ENCODE measurements at places on chromosomes 3 and 15.

DNA sequence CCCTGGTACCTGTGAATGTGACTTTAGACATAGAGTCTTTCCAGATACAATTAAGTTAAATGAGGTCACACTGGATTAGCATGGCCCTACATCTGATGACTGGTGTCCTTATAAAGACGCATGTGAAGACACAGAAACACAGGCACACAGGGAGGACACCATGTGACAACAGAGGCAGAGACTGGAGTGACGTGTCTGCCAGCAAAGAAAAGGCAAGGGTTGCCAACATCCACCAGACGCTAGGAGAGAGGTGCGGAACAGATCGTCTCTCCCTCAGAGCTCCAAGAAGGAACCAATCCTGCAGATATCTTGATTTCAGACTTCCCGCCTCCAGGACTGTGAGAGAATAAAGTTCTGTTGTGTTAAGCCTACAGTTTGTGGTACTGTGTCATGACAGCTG is 42.8 kb downstream of the CX3CR1 start:
- DNase-seq, result no peak

- no peak for DNase-seq
Measured at GRCh38 chr3:185561374-185561943, 9.1 kb upstream of the LIPH start.

- DNase-seq, result no peak
Measured at GRCh38 chr3:23421811-23422516, 218.8 kb downstream of the UBE2E2 start.

- no peak for DNase-seq
Measured at GRCh38 chr3:114942773-114943172, 204.3 kb downstream of the ZBTB20 start.

DNA sequence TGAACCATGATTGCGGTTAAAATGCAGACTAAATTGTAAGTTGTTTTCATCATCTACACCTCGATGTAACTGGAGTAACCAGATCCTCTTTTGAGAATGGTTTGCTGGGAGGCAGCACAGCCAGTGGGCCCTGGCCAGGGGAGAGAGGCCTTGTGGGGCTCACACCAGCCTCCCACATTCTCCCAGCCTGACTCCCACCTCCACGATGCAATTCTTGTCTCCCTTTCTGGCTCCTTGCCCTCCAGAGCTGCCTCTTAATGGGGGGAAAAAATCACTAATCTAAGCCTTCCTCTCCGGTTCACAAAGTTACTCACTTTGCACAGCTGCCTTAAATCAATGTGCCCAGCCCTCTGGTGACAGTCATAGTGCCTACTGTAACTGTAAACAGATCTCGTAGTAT is 17.9 kb upstream of the PAQR5 start:
- DNase-seq, result no peak

- no peak for DNase-seq
Measured at GRCh38 chr3:13217736-13218540, 144.7 kb upstream of the IQSEC1 start.

GRCh38 chr15:64014995-64015394 is 31.3 kb downstream of the DAPK2 start:
- no peak for DNase-seq

DNA sequence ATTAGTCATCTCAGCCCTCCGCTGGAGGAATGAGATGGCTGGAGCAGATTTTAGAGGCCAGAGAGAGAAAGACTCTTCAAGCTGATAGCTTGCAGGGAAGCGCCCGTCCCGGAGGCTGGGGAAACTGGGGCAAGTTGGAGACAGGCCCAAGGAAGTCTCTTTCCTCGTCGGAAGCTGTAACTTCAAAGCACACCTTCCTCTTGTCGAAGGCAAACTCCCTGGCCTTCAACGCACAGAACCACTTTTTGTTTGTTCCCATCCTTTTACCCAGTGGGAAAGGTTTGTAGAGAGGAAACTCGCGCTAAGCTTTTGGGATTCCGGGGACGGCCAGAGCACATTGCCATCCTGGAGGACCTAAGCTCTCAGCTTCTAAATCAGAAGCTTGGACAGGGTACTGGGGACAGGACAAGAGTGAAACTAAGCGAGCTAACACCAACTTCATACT is 900 bp upstream of the EOMES start:
- DNase-seq, result no peak

GRCh38 chr3:149954812-149955211 is 15.9 kb downstream of the PFN2 start:
- DNase-seq, result no peak

GRCh38 chr15:29852201-29852600 is 29.9 kb upstream of the TJP1 start:
- DNase-seq, result no peak

GRCh38 chr15:95362306-95362705 is 968.2 kb upstream of the NR2F2 start:
- DNase-seq, result no peak

- DNase-seq, result no peak
Measured at GRCh38 chr3:113771993-113772392, 25.2 kb downstream of the ATP6V1A start.

- no peak for DNase-seq
Measured at GRCh38 chr3:118587847-118588246, 446.8 kb downstream of the IGSF11 start.

- no peak for DNase-seq
Measured at GRCh38 chr15:33865416-33865815, 102.9 kb upstream of the CHRM5 start.

DNA sequence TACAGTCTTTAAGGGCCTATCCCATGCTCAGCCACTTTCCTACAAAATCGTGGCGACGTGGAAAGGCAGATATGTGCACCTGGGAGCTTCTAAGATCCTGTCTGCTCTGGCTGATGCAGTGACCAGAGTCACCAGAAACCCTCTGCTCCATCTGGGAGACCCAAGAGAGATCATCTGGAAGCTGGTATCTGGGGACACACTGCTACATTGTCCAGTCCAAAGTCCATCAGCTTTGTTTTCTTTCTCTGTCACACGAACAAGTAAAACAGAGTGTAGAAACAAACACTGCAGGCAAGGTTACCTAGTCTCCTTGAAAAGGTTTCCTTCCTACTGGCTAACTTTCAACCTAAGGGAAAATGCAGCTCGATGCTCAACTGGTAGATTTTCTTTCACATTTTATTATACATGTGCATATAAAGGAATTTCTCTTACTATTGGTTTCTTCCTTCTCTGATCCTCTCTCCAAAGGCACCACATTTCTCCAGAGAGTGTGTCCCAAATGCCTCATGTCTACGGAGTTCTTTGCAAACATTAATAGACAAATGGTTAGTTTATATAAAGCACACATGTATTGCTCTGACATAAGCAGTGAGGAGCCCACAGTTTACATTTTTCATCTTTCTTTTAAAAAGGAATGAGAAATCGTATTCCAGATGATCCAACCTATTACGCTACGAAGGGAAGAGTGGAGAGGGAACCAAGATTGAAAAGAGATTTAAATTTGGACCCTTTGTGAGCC is 8.3 kb upstream of the GREM1 start:
- DNase-seq, result no peak

- no peak for DNase-seq
Measured at GRCh38 chr3:43707266-43707665, 16.5 kb downstream of the ABHD5 start.

DNA sequence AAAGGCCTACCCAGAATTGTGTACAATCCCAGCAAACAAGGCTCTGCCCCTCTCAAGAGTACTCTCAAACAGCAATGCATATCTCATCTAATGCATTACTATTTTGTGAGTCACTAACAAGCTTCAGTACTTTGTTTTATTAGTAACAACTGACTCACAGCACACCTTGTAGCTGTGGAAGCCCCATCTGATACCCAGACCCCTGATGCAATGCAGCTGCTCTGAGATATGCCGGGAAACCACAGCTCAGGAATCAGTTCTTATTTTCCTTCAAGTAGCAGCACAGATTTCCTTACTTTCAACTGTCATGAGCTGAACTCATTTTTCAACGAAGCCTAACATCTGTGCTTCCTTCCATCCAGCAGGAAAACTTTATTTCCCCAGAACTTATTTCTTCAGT is 37.8 kb downstream of the CCNL1 start:
- DNase-seq, result no peak

- DNase-seq, result no peak
Measured at GRCh38 chr3:81666502-81667121, 94.8 kb downstream of the GBE1 start.

DNA sequence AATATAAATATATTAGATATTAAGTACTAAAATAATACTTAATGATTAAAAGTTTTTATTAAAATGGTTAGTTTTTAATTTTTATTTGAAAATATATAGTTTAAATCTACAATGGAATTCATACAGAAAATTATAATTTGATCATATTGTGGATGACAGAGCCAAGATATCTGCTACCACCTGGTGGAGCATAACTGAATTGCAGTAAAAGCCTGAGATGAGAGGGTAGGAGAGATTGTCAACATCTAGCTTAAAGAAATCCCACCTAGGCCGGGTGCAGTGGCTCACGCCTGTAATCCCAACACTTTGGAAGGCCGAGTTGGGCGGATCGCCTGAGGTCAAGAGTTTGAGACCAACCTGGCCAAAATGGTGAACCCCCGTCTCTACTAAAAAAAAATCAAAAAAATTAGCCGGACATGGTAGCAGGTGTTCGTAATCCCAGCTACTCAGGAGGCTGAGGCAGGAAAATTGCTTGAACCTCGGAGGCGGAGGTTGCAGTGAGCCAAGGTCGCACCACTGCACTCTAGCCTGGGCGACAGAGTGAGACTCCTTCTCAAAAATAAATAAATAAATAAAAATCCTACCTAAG is 25.1 kb upstream of the CSTA start:
- DNase-seq, result no peak

- DNase-seq, result no peak
Measured at GRCh38 chr3:180294282-180295027, 257.7 kb upstream of the PEX5L start.

- no peak for DNase-seq
Measured at GRCh38 chr3:194019398-194020165, 116.4 kb upstream of the HES1 start.

- DNase-seq, result no peak
Measured at GRCh38 chr3:50327129-50327528, 894 bp downstream of the TUSC2 start.

- DNase-seq, result no peak
Measured at GRCh38 chr15:84836844-84837243, 19.7 kb downstream of the ALPK3 start.

DNA sequence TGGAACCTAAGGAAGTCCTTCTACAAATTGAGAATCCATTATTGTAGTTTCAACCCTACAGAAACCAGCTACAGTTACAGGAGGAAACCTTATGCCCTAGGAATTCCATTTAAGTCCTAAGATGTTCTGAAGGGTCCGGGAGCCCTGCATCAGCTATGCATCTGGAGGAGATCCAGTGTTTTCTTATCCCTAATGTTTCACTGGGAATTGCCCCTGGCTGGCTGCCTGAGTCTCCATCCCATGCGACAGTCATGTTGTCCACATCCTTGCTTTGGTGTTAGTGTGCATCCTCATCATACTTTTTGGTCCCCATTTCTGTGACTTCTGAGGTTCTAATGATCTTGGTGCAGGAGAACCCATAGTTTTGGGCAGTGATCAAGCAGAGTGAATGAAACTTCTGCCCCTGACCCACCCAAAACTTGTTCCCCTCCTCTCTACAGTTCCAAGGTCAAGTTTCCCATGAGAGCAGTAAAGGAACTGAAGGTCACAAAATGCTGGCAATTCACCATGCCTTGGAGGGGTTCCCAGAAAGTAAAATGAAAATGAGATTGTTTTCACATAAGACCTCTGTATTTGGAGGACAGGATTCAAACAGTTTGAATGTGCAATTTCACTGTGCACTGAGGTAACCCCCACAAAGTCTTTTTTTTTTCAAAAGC is 121.9 kb upstream of the PHLDB2 start:
- DNase-seq, result no peak

GRCh38 chr3:171345107-171345843 is 114.9 kb downstream of the TNIK start:
- no peak for DNase-seq

- no peak for DNase-seq
Measured at GRCh38 chr15:64691896-64692565, 83.4 kb downstream of the RBPMS2 start.

DNA sequence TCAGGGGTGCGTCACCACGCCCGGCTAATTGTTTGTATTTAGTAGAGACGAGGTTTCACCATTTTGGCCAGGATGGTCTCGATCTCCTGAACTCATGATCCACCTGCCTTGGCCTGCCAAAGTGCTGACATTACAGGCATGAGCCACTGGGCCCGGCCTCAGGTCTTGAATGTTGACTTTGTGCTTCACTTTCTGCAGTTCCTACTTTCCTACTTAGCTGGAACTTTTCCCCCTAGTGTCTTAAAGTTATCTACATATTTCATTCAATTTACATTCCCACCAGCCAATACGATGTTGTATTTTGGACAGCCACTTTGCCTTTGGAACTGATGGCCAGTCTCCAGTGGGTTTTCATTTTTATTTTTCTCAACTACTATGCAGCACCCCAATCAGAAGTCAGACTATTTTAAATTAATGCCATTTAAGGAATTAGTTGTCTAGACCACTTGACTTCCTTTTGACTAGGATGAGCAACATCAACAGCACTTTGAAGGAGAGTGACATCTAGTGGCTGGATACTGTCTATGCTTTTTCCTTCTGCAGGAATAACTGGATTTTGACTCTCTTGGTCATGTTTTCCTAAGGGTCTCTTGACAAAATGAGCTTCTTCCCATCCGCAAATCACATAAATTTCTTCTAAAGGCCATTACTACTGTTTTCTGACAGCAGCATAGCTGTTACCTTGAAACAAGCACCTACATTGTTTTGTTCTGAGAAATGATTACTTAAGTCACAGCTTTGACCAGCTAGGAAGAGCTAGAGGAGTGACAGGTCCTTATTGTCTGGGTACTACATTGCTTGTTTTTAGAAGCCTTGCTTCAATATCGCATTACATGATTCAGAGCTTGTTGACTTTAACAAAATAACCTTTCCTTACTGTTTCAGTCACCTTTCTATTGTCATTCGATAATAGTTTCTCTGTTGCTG is 140.2 kb downstream of the ITPR1 start:
- no peak for DNase-seq

DNA sequence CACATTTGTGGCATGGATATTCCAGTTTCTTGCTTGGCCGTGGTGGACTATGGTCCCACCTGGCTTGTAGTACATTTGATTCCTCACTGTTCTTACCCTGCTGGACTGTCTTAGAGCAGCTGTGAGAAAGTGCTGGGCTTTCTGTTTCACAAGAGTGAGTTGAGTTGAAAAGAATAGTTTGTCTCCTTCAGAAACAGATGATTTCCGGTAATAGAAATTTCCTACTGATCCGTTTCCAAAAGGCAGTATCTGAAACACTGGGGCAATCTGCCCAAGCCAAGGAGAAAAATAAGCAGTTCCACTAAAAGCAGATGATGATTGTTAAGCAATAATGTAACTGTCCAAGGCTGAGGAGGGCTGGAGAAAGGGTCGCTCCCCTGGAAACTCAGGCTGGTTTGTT is 96.0 kb downstream of the SUCLG2 start:
- DNase-seq, result no peak

DNA sequence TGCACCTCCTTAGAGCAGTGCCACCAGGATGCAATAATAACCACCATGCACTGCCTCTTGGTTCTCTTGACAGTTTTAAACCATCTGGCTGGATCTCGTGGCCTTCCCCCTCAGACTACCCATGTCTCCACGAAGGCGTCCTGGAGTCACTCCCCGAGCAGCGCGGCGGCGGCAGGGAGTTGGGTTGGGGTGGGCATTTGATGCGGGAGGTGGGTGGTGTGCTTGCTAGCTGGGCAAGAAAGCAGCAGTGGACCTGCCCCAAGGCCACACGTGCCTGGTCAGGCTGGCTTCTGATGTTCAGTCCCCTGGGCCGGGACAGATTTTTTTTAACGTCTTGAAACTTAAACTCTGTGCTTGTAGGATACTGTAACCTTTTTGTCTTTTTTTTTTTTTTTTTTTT is 3.9 kb upstream of the TTLL3 start:
- DNase-seq, result no peak
